ENCODE measurements at places on chromosomes 16 and 17.
A peak's percentile ranks its signal among the peaks of the same experiment; 100 is the strongest.

GRCh38 chr17:82841921-82842596 lies 2.2 kb upstream of the ZNF750 start:
- no peak for DNase-seq

GRCh38 chr17:82418001-82418986 lies at the start of the genes HEXD and OGFOD3:
HEXD (plus strand) TSS chr17:82418347; CDS start chr17:82419800, 1,453 bp downstream.
OGFOD3 (minus strand) TSS chr17:82418586; CDS start chr17:82418485, 101 bp downstream.
- peak; percentile 85 for DNase-seq

- no peak for DNase-seq
These were observed 78.3 kb upstream of the PLCG2 start for GRCh38 chr16:81700780-81701165.

DNA sequence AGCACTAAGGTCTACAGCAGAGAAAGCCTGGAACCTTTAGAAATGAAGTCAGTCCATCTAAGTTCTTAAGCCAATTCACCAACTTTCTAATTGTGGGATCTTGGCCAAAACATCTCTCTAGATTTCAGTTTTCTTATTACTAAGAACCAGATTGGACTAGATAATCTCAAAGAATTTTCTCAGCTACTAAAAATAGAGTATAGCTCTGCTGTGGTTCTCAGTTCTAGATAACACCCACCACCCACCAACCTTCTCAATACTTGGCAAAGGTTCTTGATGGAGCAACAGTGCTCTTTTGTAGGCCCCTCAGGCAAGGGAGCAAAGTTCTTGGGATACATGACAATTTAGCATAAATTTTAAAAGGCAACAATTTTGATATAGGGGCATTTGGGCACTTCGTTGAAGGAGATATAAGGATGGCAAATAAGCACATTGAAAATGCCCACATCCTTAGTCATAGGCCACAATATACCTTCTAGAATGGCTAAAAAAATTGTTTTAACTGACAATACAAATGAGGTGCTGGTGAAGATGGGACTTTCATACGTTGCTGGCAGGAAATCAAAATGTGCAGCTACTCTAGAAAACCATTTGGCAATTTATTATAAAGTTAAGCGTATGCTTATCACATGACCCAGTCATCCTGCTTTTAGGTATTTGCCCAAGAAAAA lies 74.4 kb upstream of the TMEM132E start:
- no peak for DNase-seq

- peak; percentile 94 for DNase-seq
These were observed at the start of gene C16orf54 for GRCh38 chr16:29745853-29746345. C16orf54 (minus strand) TSS chr16:29745990; CDS start chr16:29744951, 1,039 bp downstream.

- no peak for DNase-seq
These were observed 527.2 kb downstream of the GRIN2A start for GRCh38 chr16:9655051-9655450.

DNA sequence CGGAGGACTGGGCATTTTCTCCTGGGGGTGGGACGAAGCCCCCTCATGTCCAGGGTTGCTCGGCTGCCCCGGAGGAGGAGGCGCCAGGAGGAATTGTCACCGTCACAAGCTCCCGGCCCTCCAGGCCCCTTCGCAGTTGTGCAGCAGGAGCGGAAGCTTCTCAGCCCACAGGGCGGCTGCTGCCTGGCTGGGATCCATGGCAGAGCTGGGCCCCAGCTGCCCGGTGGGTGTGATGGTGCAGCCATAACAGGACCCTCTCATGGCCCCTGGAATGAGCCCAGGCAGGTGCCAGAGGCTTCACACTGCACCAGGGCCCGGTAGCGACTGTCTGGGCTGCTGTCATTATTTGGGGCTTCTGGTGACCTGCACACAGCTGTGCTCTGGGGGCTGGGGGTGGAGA lies 54.9 kb upstream of the GNG13 start:
- DNase-seq, result no peak

- DNase-seq, result no peak
These were observed 8.6 kb downstream of the SARM1 start for GRCh38 chr17:28379814-28380801.

DNA sequence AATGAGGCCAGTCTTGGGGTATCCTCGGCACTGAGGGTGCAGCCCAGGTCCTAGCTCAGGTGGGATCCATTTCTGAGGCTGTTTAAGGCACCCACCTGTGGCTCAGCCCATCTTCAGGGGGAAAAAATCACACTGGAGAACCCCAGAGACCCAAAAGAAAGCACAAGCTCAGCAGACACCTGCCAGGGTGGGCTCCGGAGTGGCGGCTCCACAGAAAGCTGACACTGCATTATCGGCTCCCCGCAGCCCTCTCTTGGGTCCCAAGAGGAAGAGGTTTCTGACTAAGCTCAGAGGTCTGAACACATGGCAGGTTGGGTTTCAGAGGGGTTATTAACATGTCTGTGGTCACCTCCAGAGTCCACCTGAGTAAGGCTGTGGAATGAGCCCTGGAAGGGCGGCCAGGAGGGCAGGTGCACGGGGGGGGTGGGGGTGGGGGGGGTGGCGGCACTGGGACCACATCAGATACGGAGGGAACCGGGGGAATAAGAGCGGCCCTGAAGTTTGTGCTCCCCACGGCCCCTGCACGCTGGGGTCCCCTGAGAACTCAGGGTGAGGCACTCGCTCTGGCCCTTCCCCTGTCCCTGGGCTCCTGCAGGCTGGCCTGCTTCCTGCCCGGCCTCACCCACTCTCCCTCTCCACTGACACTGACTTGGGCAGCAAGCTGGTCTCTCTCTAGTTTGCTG lies 79.5 kb downstream of the TIMM22 start:
- DNase-seq, result no peak

DNA sequence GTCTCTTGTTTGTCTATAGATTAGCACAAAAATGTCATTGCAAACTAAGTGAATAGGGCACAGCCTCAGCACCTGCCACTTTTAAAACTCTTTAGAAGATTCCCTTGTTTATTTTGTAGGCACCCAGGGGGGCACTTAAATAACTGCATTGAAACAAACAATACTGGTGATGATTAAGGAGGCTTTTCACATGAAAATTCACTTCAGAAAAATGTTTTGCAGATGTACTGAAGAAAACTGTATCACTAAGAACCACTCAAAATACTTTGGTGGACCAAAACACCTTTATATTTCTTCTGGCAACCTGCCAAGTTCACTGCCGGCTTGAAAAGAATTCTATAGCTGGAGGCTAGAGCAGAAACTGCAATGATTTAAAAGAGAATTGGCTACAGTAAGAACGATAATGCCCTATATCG lies 281.5 kb downstream of the TOX3 start:
- no peak for DNase-seq

DNA sequence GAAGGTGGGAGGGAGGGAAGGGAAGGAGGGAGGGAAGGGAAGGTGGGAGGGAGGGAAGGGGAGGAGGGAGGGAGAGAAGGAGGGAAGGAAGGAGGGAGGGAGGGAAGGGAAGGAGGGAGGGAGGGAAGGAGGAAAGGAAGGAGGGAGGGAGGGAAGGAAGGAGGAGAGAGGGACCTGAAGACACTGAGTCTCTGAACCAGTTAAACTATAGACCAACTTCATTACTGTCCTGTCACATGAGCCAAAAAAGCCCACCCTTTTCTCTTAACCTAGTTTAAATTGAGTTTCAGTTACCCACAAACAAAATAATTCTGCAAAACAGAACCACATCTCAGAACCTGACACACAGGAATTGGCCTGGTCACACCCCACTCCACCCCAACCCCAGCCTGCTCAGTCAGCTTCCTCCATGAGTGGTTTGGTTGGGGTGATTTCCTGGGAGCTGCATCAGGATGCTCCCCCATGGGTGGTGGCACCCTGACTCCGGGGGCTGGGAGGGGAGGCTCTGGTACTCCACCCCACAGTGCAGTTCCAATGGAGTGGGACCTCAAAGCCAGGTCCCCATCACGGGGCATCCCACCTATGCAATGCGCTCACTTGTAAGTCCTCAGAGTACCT lies 4.7 kb upstream of the PRR29 start:
- DNase-seq, result no peak

DNA sequence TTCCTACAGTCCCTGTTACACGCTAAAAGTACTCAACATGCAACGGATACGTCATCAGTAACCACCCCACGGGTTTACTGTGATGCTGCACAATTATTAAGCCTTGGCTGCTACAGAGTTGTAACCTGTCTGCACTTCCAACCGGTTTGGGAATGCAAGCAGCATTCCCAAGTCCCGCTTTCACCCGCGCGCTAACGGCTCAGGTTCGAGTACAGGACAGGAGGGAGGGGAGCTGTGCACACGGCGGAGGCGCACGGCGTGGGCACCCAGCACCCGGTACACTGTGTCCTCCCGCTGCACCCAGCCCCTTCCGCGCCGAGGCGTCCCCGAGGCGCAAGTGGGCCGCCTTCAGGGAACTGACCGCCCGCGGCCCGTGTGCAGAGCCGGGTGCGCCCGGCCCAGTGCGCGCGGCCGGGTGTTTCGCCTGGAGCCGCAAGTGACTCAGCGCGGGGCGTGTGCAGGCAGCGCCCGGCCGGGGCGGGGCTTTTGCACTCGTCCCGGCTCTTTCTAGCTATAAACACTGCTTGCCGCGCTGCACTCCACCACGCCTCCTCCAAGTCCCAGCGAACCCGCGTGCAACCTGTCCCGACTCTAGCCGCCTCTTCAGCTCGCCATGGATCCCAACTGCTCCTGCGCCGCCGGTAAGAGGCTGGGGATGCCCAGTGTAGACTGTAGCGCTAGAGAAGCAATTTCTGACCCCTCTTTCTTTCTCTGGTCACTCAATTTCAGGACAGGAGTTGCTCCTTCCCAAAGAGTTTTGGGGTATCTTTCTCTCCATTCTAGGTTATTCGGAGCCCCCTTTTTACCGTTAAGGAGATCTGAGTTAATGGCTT lies at the start of gene MT2A:
Gene MT2A (plus strand): TSS at position 542 of the 833 bp plus-strand sequence. CDS start 72 bp downstream, at position 614.
- DNase-seq, result peak; percentile 91

DNA sequence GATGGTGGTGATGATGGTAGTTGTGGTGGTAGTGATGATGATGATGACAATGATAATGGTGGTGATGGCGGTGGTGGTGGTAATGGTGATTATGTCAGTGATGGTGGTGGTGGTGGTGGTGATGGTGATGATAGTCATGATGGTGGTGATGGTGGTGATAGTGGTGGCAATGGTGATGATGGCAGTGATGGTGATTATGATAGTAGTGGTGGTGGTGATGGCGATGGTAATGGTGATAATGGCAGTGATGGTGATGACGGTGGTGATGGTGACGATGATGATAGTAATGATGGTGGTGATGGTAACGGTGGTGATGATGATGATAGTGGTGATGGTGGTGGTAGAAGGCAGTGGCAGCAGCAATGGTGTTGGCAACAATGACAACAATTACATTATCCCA lies 55.3 kb downstream of the RBFOX3 start:
- DNase-seq, result no peak

DNA sequence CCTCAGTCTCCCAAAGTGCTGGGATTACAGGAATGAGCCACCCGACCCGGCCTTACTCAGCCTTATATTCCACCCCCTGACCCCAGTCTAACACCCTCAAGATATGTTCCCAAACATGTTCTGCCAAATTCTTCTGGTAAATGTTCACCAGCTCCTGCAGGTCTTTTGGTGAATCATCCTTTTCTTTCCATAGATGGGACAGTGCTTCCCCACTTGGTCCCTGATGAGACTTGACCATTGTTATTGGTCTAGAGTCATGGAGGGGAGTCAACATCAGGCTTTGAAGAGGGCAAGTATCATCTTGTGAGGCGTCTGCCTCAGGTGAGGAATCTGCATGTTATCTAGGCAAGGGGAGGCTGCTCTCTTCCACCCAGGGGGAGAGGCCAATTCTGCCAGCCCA lies 10.4 kb upstream of the RUNDC3A start:
- DNase-seq, result no peak

- no peak for DNase-seq
These were observed 23.0 kb upstream of the TRIM25 start for GRCh38 chr17:56936697-56937322.

DNA sequence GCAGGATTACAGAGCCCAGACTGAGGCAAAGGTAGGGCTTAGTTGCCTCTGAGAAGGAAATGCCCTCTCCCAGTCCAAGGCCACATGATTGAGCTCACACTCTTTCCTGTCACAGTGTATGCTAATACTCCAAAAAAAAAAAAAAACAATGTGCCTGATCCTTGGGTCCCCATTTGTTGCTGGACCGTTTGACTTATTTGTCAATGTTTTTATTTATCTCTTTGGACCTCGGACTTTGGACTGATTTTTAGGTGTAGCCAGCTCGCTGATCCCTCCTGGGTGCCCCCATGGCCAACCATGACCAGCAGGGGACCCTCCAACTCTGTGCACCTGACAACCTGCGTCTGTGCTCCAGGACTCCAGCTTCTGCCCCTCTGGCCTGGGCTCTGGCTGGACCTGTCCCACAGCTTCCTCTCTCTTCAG lies 622 bp upstream of the CCL16 start:
- no peak for DNase-seq

- no peak for DNase-seq
These were observed 228.4 kb downstream of the IRF8 start for GRCh38 chr16:86127366-86127765.

DNA sequence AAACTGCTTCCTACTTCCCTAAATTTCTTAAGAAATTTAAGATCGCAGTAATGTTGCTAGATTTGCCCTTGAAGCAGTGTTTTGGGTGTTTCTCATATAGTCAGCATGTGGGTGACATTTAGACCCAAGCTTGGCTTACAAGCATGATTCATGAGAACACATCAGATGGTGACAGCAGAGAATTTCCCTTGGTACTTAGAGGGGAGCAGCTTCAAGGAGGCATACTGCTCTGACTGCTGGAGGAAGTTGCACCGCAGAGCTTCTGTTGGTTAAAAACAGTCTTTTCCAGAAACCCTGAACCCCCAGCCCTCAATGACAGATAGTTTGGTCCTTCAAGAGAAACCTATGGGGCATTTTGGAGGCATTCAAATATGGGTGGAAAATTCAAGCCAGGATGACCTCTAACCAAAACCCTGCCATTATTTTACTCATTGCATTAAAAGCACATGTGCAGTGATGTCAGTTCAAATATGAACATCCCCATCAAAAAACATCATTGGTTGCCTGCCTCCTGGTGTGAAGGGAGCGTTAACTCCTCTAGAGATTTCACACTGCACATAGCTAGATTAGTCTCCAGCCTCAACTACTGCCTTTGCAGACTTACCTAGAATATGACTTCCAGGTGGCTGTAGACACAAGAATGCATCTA lies 201.5 kb upstream of the CACNG5 start:
- DNase-seq, result no peak

- DNase-seq, result no peak
These were observed 45.8 kb upstream of the ETV4 start for GRCh38 chr17:43591779-43592562.

DNA sequence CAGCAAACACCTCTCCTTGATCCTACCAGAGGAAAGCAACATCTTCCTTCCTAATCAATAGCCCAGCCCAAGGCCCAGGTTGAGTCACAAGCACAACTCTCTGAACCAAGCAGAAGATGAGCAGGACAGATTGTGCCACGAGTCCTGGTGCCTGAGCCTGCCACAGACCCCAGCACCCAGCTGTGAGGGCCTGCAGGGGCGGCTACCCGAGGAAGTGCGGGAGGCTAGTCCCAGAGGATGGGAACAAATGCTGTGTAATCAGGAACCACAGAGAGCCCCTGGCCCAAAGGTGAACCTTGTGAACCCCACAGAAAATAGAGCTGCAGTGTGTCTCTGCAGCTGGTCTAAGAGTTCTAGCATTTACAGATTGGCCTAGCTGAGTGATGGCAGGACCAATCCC lies 126.8 kb upstream of the HSBP1 start:
- no peak for DNase-seq

Measured in bone marrow (tissue), 2 donors.